T-helper 1 cell (primary cell): ENCODE measurements at places on chromosomes 3 and 15.

DNA sequence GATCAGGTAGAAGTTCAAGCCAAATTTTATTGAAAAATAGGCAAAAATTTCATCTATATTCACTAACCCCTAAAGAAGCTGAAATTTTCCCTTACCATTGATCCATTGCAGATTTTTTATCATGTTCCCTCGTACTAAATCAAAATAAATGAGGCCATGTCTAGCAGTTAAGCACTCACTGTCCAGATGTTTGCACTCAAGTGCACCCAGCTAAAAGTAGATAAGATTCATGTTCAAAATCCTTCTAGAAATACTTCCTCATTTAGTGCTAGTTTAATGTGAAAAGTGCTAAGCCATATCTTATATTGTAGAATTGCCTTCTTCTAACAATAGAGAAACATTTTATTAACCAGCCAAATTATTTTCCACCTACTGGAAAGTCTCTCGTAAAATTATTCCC is 164.7 kb upstream of the UBE2E2 start:
- no peak for DNase-seq

DNA sequence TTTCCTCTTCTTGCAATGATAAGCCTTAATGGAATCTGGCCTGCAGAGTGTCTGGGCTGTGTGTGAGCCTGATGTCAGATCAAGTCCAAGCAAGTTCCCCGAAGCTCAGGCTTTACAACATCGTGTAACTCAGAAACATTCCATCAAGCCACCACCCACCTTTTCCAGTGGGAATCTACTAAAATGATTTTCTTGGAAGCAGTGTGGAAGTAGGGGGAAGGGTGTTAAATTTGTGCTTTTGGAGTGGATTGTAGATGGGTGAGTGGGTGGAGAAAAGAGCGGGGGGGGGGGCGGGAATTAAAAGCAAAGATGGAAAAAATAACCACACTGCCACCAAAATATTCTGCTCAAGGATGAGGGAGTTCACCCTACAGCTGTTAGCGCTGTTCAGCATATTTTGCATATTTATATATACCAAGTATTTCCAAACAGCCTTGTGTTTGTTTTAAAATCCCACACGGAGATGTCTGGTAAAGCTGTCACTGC is 53.6 kb downstream of the VGLL3 start:
- no peak for DNase-seq

- no peak for DNase-seq
These were observed 153.7 kb downstream of the TIGIT start for GRCh38 chr3:114447545-114447944.

DNA sequence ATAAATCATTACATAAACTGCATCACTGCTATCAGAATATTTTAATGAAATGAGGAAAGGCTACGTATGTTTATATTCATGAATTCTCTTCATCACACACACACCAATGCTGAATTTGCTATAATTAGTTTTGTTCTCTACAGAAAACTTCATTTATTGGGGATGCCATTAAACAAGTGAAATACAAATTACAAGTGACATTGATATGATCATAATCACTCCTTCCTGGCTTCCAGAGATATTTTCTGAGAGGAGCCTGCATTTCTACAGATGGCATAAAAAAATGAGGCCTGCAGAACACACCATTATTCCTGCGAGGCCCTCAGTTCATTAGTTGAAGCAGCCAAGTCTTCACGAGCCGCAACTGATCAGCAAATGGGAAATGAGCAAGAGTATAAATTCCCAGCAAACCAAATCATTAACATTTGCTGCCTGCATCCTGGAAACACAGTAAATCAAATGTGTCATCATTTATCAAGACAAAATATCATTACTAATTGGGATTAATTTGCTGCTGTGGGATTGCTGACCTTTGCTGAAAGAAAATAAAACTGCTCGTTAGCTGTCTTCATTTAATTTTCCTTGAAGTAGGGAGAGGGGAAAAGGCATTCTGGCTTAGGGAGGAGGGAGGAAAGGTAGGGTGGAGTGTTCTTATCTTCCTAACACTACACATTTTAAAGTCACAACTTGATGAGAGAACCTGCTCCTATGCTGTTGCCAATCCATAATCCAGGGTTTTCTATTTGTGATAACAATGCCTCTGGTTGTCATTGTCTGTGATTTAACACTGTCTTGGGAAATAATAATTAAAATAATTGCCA is 921.9 kb downstream of the SQOR start:
- DNase-seq, result no peak

- no peak for DNase-seq
These were observed 31.1 kb downstream of the RBM5 start for GRCh38 chr3:50119786-50120185.

DNA sequence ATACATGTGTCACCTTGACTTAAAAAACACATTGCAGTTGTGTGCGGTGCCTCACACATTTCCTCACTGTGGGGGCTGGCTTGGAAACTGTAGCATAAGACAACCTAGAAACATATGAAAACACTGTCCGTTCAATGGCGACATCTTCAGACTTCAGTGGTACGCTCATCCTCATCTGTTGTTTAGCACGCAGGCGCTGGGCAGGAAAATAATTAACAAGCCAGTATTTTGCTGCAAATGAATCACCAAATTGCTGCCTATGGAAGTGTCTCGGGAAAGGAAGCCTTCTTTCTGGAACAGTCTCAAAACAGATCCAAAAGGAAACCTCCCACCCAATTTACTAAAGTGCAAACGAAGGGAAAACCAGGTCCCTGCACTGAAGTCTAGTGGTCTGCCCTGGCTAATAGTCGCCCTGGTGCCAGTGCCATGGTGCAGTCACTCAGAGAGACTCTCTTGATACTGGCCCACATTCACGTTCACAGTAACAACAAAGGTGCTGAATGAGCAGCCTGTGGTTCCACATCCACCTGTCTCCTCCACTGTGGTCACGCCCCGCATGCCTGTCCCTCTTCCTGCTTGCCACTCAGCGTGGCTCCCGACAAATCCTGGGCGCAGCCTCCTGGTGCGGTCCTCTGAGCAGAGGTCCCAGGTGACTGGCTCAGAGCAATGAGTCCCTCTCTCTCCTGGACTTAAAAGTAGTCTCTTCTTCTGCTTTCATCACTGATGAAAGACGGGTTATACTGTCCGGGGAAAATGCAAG is 35.6 kb upstream of the MUC13 start:
- DNase-seq, result no peak

DNA sequence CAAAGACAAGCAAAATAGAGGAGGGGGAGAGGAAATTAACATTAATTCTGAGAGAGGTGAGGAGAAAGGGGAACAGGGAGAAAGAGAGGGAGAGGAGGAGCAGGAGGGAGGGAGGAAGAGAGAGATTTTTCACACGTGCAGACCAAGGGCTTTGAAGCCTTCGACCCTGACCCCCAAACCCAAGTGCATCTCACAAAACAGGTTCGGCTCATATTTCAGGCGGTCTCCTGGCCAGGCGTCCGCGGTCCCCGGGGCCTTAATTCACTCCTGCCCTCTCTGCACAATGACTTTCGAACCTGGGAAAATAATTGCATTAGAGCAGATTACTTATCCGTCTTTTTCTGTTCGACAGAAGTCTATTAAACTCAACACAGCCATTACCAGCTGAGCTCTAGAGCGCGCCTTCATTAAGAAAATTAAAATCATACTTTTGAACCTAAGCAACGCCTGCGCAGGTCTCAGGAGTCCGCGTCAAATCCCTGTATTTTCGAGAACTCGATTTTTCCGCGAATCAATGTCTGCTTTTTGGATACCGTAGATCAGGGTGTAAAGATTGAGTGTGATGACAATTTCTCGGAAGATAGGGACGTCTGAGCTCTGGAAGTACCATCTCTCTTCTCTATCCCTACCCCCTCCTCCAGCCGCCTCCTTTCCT is 220.7 kb downstream of the MEIS2 start:
- no peak for DNase-seq

DNA sequence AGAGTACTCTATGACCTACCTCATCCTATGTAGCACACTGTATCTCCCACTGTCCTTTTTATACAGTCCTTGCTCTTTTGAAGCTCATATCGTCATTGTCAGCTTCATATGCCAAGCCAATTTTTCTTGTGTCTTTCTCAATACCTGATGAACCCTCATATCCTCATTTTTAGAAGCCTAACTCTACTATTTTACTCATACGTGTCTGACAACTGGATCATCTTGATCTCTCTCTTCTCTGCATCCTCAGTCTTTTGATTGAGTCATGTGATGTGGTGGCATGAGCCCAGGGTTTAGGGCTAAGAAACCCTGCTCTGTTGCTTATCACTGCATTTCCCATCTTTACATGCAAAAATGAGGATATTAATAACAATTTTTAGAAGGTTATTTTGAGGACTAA is 352.0 kb downstream of the LPP start:
- no peak for DNase-seq

DNA sequence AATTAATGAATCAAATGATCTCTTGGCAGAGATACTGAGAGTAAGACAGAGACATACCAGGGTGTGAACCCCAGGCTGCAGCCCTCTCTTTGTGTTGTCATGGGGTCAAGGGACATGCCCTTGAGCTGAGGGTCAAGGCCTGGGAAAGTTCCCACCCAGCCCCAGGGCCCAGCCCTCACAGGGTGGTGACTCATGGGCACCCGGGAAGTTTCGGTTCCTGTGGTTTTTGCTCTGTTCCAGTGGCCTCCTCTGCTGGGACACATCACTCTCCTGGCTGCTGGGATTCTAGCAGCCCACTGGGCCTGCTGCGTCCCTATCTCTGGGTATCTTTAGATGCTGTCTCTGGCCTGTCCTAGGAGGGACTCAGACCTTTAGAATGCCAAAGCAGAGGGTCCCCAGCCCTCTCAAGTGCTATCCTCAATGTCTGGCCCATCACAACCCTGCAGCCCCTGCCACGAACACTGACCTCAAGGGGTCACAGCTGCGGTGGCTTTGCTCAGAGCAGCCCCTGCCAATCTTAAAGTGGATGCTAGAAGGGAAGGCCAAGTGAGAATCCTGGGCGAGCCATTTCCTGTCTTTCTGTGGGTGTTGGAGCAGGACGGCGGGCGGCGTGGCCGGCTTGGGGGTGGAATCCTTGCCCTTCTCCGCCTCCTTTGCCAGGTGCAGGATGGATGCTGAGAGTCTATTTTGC is 148.4 kb upstream of the TLE3 start:
- DNase-seq, result no peak

GRCh38 chr3:171168086-171168485 is 141.6 kb upstream of the SLC2A2 start:
- DNase-seq, result no peak

DNA sequence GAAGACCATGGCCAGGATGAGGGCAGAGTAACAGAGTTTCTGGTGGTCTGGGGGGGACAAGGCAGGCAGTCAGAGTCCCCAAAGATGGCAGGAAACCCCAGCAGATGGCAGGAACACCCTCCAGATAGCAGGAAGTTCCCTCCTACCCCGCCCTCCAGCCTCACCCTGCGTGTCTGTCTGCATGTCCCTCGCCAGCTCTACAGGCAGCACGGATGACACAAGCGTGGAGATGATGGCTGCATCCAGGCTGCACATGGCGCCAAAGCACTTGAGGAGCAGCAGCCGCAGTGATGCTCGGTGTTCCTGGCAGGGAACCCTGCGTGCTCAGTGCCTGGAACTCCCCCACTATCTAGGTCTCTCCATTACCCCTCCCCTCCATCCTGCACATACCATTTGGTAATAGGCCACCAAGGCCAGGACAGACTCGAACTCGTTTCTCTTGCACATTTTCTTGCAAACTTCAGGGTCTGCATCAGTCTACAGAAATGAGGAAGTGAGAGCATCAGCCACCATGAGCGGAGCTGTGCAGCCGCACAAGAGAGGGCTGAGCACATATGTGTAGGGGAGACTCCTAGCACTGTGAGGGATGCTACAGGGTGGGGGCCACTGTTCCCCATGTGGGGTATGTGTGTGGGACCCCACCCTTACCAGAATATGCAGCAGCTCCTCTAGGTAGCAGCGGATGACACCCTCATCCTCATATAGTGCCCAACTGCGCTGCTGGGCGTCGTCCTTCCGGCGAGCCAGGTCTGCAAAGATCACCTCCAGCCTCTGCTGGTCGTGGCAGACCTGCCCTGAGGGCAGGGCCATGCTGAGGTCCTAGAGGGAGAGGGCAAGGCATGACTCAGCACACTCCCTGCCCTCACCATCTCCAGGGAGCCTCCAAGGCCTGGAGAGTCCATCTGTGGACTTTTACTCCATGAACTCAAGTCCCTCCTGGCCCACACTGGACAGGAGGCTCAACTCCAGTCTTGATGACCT is 6.0 kb downstream of the NCKIPSD start:
- no peak for DNase-seq

- no peak for DNase-seq
These were observed 28.0 kb downstream of the ACAA1 start for GRCh38 chr3:38108649-38109579.

DNA sequence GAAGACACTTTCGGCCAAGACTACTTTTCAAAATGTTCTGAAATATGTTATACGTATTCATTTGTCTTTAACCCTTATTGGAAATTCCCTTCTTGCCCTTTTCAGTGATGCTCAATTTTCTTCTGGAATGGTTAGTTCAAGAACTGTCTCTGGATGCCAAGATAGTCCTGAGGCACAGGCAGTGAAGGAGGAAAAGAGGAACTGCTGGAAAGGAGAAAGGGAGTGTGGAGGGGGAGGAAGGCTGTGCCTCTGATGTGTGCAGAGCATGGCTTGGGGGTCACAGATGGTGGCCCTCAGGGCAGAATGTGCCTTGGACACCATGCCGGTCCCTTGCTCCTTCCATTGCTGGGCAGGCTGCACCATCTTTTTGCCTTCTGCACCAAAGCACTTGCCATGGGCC is 73.7 kb downstream of the CEP63 start:
- no peak for DNase-seq

GRCh38 chr3:149245738-149246451 is 24.3 kb upstream of the CP start:
- DNase-seq, result no peak

- DNase-seq, result no peak
These were observed 62.6 kb downstream of the CRTC3 start for GRCh38 chr15:90592131-90592881.

GRCh38 chr15:60483042-60483441 is 4.1 kb upstream of the ICE2 start:
- no peak for DNase-seq

GRCh38 chr15:79948095-79948695 is 22.8 kb downstream of the BCL2A1 start:
- no peak for DNase-seq

GRCh38 chr3:58492494-58492905 is 604 bp downstream of the KCTD6 start:
- no peak for DNase-seq

GRCh38 chr3:148101061-148101460 is 596.6 kb upstream of the AGTR1 start:
- DNase-seq, result no peak

DNA sequence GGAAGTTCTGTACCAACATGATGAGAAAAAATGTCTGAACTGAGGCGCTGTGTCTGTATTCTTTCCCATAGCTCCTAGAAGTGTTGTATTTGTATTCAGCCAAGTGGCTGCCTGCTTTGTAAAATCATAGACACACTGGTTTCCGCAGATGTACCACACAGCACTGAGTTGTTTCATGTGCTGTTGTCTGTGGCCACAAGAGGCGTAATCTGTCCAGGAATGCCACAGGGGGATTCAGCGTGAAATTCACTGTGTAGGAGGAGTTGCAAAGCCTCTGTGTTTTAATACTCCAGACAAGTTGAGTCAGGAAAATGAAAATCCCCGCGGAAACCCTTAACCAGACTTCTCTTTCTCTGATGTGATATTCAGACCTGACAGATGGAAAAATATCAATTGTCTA is 462.2 kb downstream of the NSUN3 start:
- DNase-seq, result no peak

- DNase-seq, result no peak
These were observed 10.5 kb upstream of the SLC28A1 start for GRCh38 chr15:84873997-84874396.

- DNase-seq, result no peak
These were observed 204.6 kb downstream of the ZIC1 start for GRCh38 chr3:147613725-147614124.
